Activated CD4-positive, alpha-beta memory T cell treated with anti-CD3 and anti-CD28 coated beads for 36 hours (primary cell): ENCODE measurements at places on chromosomes 2 and 18. TPM values are rescaled to one million over a fixed set of nuclear protein-coding genes. Genes with fewer than 3 reads are reported as not detected.

DNA sequence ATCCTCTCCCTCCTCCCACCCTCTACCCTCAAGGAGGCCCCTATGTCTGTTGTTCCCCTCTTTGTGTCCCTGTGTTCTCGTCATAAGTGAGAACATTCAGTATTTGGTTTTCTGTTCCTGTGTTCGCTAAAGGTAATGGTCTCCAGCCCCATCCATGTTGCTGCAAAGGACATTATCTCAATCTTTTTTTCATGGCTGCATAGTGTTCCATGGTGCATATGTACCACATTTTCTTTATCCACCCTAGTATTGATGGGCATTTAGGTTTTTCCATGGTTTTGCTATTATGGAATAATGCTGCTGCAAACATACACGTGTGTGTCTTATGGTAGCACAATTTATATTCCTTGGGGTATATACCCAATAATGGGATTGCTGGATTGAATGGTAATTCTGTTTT is 33.0 kb downstream of the PUM2 start:
- no peak for DNase-seq

GRCh38 chr2:197277794-197278193 is 32.8 kb downstream of the ANKRD44 start:
- no peak for DNase-seq

Gene DNER
- not detected for total RNA-seq

- DNase-seq, result no peak
Measured at GRCh38 chr2:176136374-176137251, 7.1 kb downstream of the HOXD8 start.

DNA sequence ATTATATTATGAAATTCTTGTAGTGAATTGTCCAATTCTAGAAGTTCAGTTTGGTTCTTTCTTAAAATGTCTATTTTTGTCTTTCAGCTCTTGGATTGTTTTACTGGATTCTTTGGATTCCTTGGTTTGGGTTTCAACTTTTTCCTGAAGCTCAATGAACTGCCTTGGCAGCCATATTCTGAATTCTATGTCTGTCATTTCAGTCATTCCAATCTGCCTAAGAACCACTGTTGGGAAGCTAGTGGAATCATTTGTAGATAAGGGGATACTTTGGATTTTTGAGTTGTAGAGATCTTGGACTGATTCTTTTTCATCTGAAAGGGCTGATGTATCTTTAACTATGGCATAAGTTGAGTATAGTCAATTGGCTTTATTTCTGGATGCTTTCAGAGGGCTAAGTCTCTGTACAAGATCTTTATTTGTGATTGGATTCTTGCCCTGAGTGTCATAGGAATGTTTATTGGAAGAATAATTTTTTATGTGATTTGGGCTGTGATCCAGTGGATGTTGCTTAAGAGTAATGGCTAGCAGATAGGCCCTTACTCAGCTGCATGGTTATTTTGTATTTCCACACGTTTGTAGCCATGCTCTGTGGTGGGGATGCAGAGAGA is 42.3 kb downstream of the SERPINB7 start:
- no peak for DNase-seq

Gene ST8SIA3
- not detected for total RNA-seq

GRCh38 chr2:195406886-195407603 is 250.0 kb upstream of the SLC39A10 start:
- DNase-seq, result peak; percentile 27

DNA sequence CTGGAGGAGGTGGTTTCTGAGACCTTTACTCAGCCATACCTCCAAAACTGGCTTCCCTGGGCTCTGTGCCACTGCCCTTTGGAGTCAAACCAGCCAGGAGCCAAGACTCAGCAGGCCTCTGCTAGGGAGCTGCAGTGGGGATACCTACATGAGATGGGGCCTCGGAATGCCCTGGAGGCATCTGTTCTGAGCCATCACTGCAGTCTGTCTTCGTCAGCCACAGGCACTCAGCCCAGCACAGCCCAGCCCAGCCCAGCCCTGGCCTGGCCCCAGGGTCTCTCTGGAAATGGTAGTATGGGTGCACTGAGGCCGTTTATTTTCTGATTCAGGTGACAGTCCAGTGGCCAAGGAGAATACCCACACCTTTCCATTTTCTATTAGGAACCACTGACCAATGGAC is 209.8 kb downstream of the CELF4 start:
- no peak for DNase-seq

GRCh38 chr2:231527091-231527395 is 3.2 kb downstream of the NMUR1 start:
- no peak for DNase-seq

GRCh38 chr2:3294069-3294468 is 83.5 kb downstream of the EIPR1 start:
- DNase-seq, result no peak

DNA sequence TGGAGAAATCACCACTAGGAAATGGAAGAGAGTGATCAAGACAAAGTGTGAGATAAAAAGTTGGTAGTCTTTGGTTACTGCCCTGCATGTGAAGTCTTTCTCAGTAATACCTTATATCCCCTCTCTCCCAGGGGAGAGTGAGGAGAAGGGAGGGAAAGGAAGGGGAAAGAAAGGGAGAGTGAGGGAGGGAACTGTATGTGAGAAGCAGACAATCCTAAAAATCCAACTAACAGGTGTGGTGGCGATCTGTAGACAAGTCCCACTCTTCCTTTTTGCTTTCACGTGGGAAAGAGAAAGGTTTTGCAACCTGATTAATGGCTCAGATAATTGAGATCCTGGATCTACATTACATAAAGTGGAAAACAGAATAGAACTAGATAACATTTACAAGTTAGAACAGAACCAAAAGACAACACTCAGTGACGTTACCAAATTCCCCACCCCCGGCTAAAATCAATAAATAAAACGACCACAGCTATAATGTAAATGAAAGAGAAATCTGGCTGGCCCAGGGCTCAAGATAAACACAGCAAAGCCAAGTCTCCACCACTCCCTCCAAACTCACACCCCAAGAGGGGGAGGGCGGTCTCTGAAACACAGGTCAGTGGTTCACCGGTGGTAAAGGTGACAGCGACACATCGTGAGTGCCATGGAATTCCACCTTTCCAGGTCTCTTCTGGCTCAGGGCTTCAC is 10.0 kb upstream of the APCDD1 start:
- no peak for DNase-seq

DNA sequence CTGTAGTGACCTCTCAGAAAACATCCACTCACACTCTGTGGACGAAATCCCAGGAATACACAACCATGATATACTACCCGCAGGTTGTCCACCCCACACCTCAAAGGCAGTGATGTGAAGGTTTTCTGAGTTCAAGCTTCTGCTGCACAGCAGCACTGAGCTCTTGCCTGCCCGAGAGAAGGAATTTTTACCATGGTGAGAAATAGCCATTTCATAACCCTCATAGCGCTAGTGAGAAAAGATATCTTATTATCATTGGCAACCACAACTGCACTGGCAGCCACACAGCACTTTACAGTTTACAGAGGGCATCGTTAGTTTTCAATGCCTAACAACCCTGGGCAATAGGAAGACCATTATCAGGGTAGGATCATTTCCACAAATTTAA is 36.9 kb downstream of the NAPG start:
- no peak for DNase-seq

- DNase-seq, result no peak
Measured at GRCh38 chr2:47267711-47268086, 112.6 kb upstream of the STPG4 start.

GRCh38 chr2:40737180-40737579 is 285.3 kb upstream of the SLC8A1 start:
- DNase-seq, result no peak

Gene KRTCAP3
- 5.4 TPM for total RNA-seq

DNA sequence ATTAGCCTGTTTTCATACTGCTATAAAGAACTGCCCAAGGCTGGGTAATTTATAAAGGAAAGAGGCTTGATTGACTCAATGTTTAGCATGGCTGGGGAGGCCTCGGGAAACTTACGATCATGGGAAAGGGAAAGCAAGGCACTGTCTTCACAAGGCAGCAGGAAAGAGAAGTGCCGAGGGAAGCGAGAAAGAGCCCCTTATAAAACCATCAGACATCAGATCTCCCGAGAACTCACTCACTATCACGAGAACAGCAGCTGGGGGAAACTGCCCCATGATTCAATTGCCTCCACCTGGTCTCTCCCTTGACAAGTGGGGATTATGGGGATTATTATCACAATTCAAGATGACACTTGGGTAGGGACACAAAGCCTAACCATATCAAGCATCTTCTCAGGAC is 23.3 kb downstream of the RHOB start:
- DNase-seq, result no peak

Gene STARD6
- total RNA-seq, result not detected
